ENCODE measurements at places on chromosomes 2 and 18.

- DNase-seq: no peak
Observed at GRCh38 chr2:98775146-98775986, 44.4 kb upstream of the MGAT4A start.

DNA sequence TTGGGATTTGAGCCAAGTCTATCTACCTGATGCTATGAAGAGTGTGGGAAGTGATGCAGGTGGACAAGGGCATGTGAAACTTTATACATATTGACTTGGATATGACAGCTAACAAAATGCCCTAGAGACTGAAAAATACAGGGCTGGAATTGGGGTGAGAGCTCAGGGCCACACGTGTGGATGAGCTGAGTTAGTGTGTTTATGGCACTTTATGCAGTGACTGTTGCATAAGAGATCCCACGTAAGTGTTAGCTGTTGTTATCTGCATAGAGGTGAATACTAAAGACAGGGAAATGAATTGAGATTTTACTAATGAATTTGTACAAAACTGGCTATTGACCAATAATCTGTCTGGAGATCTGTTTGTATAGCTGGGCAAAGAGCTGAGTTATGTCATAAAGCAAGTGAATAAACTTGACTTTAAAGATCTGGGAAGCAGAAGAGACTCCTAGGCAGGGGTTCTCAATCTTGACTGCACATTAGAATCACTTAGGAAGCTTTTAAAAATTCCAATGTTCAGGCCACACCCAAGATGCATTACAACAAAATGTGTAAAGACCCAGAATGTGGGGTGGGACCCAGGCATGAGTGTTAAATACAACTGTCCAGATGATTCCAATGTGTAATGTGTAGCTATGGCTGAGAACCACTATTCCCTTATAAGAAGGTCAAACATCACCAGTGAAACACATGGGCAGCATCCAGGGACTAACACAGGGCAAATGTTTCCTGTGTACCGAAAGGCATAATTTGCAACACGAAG, 74.2 kb upstream of the STK17B start:
- DNase-seq: peak; percentile 71

DNA sequence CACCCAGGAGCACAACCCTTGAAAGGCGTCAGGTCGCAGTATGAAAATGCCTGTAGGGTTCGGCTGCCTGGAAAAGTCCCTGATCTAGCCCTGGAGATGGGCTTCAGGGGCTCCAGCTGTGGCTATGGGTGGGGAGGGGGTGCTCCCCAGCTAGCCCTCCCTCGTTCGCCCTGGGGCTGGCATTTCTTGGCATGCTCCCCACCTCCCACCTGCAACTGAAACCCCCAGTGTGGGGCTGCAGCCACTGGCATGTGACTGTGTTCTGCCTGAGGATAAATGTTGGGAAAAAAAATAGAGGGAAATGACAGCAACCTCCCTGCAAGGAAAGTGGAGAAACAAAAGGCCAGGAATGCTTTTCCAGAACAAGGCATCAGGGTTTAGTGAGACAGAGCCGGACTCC, 109.2 kb downstream of the COPS8 start:
- no peak for DNase-seq

DNA sequence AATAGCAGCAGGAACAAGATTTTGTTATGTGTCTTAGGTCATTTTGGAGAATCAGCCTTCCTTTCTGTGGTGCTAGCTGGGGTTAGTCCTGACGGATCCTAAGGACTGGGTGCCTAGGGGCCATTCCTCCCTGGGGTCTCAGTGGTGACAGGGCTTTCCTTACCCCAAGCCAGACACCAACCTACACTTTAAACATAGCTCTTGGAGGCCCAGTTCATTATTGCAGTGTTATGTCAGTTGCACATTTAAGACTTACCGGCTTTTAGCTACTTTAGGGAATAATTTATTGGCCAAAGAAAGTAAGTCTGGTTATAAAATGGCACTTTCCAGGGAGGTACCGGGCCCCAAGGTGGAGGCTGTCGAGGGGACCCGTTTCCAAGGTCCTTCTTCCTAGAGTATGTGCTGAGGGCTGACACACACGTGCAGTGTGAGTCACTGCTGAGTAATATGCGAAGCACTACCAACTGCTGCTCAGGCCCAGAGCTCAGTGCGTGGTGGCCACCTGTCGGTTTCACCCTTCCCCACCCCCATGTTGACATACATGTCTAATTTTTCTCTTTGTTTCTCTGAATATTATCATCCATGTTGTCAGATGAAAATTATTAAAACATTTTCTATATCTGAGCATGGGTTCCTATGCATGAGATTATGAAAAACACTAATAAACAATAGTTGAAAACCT, 37.0 kb upstream of the GRHL1 start:
- DNase-seq: peak; percentile 80

DNA sequence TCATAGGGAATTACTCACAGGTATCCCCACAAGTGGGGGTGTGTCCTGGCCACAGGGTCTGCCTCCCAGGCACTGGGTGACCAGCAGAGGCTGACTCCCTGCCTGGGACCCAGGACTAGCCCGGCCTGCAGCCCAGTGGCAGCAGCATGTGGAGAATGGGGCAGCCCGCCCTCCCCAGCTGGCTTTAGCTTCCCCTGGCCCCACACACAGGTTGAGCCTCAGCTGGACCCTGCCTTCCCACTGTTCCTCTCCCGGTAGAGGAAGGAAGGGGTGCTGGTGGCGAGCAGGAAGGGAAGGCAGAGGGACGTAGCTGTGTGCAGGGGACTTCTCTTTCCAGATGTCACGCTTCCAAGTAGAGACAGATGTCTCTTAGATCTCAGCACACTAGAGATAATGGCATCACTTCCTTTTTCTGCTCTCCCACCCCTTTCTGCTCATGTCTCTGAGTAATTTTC, 51.4 kb downstream of the EMILIN2 start:
- peak; percentile 68 for DNase-seq

DNA sequence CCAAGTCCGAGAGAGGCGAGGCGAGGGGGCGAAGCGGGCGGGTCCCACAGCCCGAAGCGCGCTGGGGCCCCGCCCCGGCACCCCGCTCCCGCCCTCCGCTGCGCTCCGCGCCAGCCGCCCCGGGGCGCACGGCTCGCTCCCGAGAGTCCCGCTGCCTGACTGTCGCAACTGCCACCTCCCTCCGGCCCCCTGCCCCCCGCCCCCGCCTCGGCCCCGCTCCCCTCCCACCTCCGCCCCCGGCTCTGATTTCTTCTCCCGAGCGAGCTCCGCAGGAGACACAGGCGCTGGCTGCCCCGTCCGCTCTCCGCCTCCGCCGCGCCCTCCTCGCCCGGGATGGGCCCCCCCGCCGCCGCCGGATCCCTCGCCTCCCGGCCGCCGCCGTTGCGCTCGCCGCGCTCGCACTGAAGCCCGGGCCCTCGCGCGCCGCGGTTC, at the start of gene WNT6:
Gene WNT6, plus strand, starts transcription at position 250 of the 432 bp plus-strand sequence. CDS start 233 bp downstream, outside the sequence.
- no peak for DNase-seq

- peak; percentile 87 for DNase-seq
Observed at GRCh38 chr18:48455555-48456478, 46.6 kb upstream of the ZBTB7C start.

DNA sequence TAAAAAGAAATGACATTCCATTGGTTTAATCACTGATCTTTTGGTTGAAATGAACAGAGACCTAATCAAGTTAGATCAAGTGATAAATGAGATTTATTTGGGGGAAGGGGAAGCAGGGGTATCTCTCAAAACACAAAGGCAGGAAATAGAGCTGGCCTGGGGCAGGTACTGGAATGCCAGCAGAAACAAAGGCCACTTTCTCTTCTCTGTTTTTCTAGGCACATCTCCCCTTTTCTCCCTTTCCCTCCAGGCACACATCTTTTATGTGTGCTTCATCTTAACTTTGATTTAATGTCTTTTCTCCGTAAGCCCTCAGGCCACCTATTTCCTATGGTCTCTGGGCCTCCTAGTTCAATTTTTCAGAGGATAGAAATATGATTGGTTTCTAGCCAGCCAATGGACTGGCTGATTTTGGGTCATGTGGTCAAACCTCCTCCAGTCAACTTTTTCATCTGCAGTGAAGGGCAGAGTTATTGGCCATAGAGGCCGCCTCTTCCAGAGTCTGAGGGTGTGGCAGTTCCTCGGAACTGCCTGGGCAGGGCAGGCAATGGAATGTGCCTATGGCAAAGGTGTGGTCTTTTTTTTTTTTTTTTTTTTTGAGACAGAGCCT, 58.9 kb upstream of the FAM136A start:
- no peak for DNase-seq

- no peak for DNase-seq
Observed at GRCh38 chr2:204492417-204492816, 52.9 kb upstream of the PARD3B start.

DNA sequence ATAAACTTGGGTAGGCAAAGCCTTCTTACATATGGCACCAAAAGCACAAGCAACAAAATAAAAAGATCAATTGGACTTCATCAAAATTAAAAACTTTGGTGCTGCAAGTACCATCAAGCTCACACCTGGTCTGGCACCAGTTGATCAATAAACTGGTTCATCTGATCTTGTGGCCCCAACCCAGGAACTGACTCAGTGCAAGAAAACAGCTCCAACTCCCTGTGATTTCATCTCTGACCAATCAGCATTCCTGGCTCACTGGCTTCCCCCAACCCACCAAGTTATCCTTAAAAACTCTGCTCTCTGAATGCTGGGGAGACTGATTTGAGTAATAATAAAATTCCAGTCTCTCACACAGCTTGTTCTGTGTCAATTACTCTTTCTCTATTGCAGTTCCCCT, 8.4 kb downstream of the EPG5 start:
- DNase-seq: peak; percentile 40

- DNase-seq: no peak
Observed at GRCh38 chr2:3316456-3317276, 61.0 kb downstream of the EIPR1 start.

DNA sequence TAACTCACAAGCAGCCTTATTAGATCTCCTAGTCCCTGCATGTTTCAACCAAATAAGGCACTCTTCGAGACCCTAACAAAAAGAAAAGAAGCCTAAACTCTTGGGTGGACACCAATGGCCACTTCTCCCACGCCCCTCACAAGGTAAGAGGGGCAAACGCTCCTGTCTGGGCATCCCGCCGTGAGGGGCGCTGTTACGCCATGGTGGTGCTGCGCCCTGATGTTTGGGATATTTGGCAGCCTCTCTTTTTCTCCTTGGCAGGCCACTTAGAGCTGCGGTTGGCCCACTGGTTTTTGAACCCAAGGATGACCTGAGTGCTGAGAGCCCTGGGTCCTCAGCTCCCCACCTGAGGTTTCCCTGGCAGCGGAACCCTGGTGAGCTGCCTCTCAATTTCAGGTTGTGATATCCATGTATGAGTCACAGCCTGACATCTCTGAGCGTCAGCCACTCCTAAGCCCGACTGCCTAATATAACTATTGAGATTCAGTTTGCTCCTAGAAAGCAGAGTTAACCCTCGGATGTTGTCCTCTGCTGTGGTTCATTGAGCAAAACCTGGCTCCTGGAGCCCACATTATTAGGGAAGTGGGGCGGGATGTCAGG, 103.3 kb downstream of the COL6A3 start:
- peak; percentile 44 for DNase-seq

- DNase-seq: peak; percentile 65
Observed at GRCh38 chr2:19774805-19775176, 127.0 kb downstream of the TTC32 start.

GRCh38 chr2:132747046-132747445, 77.0 kb upstream of the LYPD1 start:
- no peak for DNase-seq

- peak; percentile 41 for DNase-seq
Observed at GRCh38 chr2:168169097-168169745, 78.2 kb downstream of the STK39 start.

- DNase-seq: peak; percentile 29
Observed at GRCh38 chr2:69685321-69686048, 41.9 kb upstream of the AAK1 start.

DNA sequence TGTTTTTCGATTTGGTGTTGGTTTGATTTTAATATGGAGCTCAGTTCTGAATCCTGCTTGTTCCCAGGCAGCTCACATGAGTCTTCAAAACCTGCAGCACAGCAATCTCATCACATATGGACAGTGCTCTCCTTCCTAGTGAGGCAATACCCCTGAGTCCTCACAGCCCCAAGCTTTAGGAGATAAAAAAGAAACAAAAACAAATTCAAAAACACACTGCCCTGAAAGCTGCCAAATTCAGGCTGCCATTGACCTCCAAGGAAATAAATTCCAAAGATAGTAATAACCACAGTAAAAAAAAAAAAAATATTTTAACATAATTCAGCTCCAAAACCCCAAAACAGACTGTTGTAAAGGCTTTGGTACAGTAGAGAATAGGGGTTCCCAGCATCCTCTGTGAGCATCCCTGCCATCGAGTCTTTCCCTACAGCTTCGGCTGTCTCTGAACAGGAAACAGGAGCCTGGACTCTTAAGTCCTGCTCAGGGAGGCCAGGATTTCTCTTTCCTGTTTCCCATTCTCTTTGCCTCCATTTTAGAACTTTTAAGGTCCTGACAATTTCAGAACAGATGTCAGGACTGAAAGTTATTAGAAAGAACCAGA, 14.7 kb upstream of the SP3 start:
- DNase-seq: peak; percentile 57

GRCh38 chr2:197888321-197888720, 83.9 kb downstream of the PLCL1 start:
- DNase-seq: no peak

DNA sequence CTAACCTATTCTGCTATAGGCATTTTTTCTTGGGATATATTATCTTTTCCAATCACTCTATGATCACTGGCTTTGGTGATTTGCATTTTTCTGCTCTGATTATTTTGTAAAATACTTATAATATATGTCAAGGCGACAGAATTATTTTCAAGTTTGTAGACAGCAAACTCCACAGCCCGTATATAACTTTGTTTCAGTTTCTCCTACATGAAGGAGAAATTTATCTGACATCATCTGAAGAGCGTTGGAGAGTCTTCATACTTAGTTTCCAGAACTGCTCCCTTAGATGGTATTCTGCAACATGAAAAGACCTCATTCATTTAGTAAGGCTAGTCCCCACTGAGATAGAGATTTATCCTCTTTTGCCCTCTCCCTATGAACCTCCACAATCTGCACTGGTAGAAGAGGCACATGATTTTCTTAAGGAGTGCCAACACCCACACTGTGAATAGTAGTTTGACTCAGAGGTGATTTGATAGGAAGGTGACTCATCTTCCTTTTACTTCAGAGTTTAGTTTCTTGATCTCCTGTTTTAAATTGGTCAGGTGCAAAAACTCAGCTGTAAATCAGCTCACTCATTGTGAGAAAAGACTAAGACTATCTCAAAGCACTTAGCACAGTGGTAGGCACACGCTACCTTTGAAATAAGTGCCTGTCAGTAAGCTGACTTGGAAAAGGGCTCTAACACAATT, 1848.6 kb upstream of the CELF4 start:
- DNase-seq: peak; percentile 23

- peak; percentile 74 for DNase-seq
Observed at GRCh38 chr2:109162999-109163398, 34.0 kb downstream of the SH3RF3 start.

DNA sequence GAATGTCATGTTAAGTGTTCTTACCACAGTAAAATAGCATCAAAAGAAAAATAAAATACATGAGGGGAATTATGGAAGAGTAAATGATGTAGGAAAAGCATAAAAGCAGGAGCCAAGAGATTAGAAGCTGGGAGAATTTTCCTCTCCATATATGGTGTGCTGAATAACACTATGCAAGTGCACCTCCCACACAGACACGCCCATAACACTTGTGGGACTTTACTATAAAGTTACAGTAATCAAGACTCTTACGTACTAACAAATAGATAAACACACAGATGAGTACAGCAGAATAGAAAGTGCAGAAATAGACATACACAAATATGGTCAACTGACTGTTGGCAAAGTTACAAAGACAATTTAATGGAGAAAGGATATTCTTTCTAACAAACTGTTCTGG, 16.0 kb upstream of the SPHKAP start:
- DNase-seq: no peak

Data from EH (cell line).